Osteocyte (in vitro differentiated cells): ENCODE measurements at places on chromosomes 12 and 14. TPM values are rescaled to one million over a fixed set of nuclear protein-coding genes. Genes with fewer than 3 reads are reported as not detected.

DNA sequence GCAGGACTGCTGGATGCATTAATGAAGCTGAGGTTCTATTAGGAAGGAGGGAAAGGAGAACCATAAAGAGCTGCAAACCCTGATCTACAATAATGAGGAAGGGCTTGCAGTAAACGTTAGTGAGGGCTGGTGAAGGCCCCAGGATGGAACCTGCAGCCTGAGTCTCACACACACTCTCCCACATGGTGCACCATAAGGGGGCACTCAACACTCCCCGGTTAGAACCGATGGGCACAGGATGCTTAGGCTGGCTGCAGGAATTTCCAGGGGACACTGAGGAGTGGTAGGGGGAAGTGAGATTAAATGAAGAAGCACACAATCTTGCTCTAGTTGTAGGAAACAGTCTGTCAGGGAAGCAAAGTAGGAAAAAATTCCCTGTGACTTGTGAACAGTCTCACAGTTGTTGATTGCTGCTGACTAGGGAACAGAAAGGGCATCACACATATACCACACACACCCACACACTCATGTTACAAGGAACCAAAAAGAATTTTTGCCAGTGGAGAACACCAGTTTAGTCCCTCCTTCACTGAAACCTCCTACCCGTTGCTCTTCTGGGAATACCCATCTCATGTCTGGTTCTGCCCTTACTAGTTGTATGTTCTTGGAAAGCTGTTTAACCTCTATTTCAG, 56.2 kb upstream of the FERMT2 start:
- no peak for DNase-seq

DNA sequence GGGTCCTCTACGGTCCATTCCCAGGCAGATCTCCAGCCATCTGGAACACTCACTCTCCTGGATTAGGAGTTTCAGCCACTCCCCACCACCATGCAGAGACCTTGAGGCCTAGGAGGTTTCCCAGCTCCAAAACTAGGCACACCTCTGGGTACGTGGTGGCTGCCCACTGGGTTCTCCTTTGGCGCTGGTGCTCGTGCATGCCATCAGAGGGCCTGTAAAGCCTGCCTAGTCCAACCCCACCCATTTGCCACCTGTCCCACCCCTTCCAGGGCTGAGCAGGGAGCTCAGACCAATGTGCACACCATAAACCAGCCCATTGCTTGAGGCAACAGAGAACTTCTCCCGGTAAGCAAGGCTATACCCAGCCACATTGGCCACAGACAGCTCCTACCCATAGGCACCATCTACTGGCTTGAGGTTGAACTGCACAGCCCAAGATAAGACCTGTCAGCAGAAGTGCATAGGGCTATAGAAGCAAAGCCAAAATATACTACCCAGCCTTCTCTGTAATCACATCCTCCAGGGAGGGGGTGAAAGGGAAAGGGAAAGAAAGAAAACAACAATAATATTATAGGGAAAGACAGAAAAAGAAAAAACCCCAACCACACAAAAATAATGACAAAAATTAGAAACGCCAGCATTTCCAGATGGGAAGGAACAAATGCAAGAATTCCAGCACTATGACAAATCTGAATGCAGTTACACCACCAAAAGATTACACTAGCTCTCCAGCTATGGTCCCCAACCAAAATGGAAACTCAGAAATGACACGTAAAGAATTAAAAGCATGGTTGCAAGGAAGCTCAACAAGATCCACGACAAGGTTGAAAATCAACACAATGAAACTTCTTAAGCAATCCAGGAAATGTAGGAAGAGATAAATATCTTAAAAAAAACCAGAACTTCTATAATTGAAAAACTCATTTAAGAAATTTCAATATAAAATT, 111.9 kb upstream of the CCDC175 start:
- DNase-seq, result no peak

Gene FAM222A
- 1.2 and 1.5 TPM in 2 replicates for total RNA-seq

Gene JPH4
- not detected in 2 replicates for total RNA-seq
